ENCODE measurements at places on chromosomes 4 and X.

- no peak for DNase-seq
These were observed 357.0 kb upstream of the AADAT start for GRCh38 chr4:170446782-170447181.

DNA sequence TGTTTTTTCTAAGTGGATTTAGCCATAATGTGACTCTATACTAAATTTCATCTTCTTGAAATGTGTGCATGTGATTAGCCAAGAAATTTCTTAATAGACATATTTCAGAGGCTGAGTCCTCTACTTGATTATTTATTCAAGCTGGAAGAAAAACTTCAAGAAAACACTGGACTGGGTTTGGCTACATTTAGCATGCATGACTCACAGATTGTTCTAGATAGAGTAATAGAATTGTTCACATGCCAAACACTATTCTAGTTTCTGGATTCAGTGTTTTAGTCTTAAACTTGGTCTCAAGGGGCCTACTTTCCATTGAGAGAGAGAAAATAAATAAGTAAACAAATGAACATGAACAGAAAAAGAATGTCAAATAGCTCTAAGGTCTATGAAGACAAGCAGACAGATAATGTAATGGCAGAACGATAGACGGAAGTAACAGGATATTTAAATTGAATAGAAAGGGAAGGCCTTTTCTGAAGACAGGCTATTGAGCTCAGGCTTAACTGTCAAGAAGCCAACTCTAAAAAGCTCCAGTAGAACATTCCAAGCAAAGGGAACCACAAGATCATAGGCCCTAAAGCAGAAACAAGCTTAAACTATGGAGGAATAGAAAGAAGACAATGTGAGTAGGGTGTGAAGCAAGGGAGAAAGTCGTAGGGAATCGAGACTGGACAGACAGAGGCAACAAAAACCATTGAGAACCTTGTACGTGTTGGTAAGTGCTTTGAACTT lies 104.6 kb downstream of the TMEM144 start:
- peak; percentile 73 for DNase-seq

DNA sequence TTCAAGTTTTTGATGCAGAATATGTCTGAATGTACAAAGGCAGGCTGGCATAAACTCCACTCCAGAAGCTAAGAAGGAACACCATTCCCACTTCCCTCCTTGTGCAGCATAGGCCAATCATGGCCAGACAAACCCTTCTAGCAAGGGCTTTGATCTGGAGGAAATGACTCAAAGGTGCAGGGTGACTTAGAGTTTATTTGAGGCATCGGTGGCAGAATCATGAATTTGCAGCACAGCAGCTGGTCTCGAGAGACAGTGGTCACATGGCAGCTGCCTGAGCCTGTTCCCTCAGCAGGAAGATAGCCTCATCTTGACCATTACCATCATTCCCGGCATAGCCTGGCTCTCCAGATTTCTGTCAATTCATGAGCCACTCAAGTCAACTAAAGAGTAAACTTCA lies 154.5 kb downstream of the ATP10D start:
- DNase-seq, result peak; percentile 23

DNA sequence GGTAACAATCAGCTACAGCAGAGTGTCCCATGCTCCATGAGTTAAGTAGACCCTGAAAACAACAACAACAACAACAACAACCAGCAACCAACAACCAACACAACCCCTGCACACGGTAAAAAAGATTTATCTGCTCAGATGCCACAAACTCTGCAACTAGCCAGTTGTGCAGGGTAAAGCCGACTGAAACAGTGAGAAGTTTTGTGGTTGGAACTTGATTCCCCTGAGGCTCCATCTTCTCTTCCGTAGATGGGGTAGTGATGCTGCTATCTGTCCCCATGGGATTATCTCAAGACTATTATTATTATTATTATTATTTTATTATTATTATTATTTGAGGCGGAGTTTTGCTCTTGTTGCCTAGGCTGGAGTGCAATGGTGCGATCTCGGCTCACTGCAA lies 50.6 kb upstream of the RAPGEF2 start:
- no peak for DNase-seq

GRCh38 chr4:2977211-2978088 lies 14.1 kb downstream of the GRK4 start:
- DNase-seq, result no peak

GRCh38 chrX:18549643-18550042 lies 122.3 kb downstream of the RS1 start:
- DNase-seq, result no peak

DNA sequence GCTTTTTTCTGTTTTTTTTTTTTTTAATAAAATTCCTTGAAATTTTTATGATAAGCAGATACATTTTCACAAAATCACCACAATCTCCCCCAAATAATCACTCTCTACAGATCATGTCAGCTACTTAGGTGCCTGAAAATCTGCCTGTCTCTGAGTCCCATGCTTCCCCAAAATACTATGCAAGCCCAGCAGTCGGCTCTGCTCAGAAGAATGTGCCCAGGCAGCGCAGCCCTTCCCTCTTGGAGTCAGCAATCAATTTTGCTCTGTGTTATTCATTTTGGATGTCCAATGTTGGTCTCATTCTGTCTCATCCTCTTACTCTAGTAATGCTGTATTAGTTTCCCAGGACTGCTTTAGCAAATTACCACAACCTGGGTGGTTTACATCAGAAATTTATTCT lies 24.9 kb upstream of the C1QTNF7 start:
- DNase-seq, result no peak

DNA sequence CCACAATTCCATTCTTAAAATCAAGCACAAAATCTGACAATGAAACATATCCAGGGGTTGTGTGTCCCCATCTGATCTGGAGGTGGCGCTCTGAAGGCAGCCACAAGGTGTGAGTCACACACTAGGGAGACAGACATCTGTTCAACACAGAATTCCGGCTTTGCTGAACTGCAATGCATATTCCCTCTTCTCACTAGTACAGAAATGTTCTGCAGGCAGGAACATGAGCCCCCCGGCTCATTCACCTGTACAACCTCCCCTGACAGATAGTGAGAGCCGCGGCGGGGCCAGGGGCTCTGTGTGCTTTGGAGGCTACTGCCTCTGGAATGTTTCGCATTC lies 41.9 kb downstream of the WDR1 start:
- peak; percentile 43 for DNase-seq

DNA sequence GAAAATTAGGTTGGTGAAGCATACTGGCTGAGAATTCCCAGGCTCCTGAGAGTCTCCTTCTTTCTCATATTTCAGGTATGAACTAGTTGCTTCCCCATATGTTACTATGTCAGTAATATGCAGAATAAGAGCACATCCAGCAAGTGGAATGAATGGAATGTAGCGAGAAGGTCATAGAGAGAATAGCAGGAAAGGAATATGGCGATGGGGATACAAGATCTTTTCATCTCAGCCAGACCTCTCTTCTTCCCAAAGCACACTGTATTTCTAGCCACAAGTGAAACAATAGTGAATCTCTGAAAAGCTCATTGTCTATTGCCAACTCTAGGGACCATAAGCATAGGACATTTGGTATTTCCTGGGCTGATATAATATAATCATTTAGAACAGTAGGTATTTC lies 54.6 kb upstream of the MMAA start:
- DNase-seq, result no peak

- no peak for DNase-seq
These were observed 11.6 kb downstream of the DLG3 start for GRCh38 chrX:70456256-70456655.

GRCh38 chrX:19646282-19646681 lies 131.0 kb upstream of the MAP3K15 start:
- DNase-seq, result no peak

GRCh38 chr4:169418846-169419245 lies 148.1 kb upstream of the SH3RF1 start:
- peak; percentile 21 for DNase-seq

- DNase-seq, result no peak
These were observed 79.3 kb downstream of the CBLL2 start for GRCh38 chrX:22351966-22352365.

GRCh38 chrX:46912098-46912602 lies at the start of gene JADE3:
Gene JADE3, plus strand, starts transcription at chrX:46912421. Its CDS starts 72,474 bp downstream, at chrX:46984895.
- peak; percentile 69 for DNase-seq

DNA sequence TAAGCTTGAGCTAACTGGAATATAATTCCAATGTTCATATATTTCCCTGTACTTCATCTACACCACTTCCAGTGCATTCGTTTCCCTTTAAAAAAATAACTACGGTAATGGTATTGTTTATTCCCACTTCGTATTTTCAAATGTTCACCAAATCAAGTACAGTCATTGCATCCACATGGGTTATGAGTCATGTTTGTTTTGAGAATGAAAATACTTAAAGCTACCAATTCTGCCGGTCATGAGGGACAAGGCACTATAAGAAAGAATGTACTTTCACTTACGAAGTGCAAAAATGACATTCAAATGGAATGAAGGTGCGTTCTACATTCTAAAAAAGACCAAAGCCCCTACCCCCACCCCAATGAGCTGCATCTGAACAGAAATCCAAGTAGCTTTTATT lies 174.4 kb upstream of the FGF13 start:
- peak; percentile 61 for DNase-seq

DNA sequence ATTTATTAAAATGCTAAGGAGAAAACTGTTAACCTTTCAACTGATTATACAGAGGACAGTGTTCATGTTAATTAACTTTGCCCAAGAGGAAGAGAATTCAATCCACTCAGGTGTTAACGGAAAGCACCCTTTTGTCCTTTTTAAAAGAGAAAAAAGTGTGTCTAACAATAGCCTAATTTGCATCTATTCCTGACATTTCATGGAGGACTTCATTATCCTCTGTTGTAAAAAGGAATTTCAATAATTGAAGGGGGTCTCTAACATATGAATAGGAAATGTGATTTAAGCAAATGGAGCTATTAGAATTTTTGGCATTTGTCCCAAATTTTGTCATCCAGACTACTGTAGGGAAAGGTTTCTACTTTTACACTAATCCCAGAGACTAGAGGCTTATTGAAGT lies 44.6 kb upstream of the GC start:
- DNase-seq, result no peak

- peak; percentile 43 for DNase-seq
These were observed 702 bp upstream of the CDKN2AIP start for GRCh38 chr4:183443655-183444213.

DNA sequence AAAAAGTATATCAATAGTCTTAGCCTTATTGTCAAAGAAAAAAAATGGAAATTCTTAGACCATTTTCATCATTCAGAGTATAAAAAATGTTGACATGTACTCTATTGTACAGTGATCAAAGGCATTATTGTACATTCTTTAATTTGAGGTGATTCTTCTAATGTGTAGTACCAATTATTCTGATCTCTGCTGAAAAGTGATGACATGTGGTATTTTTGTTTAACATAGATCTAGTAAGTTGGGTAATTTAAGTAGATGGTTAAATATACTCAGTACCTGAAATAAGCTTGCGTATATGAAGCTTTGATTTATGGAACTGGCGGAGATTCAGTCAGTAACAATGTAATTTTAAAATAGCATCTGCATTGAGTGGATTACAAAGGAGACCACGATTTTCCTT lies 5.1 kb downstream of the TENM3 start:
- DNase-seq, result no peak

DNA sequence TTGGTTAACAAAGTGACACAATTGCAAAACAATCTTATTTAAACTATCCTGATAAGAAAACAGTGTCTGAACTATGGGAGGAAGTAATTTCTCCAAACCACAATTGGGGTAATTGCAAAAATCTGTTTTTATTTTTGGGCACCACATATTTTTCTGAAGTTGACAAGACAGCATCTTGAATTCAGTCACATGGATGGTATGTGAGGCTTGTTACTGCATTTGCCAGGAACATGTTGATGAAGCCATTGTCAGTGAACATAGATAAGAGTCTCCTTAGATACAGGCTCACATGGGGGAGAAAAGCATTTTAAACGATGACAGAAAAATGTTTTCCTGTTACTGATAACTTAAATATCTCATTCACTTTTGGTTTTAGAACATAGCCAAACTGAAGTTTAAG lies 5.5 kb upstream of the USP53 start:
- no peak for DNase-seq

- DNase-seq, result no peak
These were observed 43.7 kb upstream of the FRMD7 start for GRCh38 chrX:132171478-132171877.

GRCh38 chr4:167688660-167689142 lies 403.6 kb upstream of the ANXA10 start:
- no peak for DNase-seq

DNA sequence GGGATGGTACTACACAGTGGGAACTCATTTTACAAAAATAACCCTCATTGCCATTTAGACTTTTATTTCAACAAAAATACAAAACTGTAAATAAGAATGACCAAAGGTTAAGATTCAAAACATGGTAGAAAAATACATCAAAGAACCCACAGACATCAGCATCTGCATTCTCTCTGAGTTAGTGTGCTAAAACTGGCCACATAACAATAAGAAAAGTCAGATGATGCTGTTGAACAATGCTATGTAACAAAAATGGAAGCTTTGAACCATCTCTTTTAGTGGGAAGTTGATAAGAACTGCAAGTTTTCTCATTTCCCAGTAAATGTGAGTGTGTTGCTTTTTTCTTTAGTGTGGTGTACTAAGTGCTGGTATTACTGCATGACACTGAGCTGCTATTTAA lies 888.4 kb upstream of the EPHA5 start:
- no peak for DNase-seq

DNA sequence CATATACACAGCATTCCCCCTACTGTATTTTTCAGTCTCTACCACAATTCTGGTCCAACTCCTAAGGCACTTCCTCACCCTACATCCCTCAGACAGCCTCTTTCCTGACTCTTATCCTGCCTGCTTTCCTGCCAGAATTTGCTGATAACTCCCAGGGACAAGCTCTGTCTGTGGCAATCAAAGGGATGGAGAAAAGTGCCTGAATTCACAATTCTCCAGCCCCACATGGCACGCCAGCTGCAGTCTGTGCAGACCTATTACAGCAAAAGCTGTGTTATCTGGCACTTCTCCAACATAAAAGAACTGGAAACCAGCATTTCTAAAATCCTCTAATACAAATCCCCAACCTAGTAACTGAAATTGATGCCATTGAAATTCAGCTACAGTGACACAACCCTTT lies 404.8 kb downstream of the KLHL13 start:
- DNase-seq, result no peak

DNA sequence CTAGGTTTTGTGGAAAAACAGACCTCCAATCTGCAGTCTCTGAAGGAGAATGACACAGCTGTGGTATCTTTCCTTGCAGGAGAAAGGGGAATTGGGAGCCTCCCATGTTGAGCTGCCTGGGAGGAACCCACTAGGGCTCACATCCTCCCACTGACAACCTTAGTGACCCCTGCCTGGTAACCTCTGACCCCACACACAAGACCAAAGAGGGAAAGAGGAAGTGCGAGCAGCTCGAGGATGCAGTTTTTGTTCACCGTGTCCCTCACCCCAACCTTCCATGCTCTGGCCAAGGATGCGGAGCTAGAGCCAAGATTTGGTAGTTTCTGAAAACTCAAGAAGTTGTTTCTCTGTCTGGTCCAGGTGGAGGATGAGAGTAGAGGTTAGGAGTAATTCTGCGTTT lies 5.4 kb upstream of the ZXDA start:
- no peak for DNase-seq

- peak; percentile 63 for DNase-seq
These were observed 3.1 kb upstream of the FGB start for GRCh38 chr4:154559494-154560418.
